ENCODE measurements at places on chromosomes 11 and 22.
A peak's percentile ranks its signal among the peaks of the same experiment; 100 is the strongest.

DNA sequence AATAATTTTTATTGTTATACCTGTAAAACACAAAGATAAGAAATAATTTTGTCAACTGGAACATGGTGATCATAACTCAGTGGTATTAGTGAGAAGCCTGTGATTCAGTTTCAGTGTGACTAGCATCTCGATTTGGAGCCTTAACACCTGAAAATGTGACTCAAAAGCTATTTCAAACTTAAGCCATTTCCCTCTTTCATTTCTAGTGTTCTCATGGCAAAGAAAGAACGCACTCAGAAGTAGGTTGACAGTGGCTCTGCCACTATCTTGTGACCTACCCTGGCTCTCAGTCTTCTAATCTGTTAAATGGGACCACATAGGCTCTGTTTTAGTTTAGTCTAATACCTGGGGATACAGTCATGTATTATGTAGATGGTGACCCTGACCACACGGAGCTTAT, 62.7 kb downstream of the ISX start:
- no peak for DNase-seq

- no peak for DNase-seq
Measured at GRCh38 chr22:28172892-28173670, 254.0 kb upstream of the PITPNB start.

DNA sequence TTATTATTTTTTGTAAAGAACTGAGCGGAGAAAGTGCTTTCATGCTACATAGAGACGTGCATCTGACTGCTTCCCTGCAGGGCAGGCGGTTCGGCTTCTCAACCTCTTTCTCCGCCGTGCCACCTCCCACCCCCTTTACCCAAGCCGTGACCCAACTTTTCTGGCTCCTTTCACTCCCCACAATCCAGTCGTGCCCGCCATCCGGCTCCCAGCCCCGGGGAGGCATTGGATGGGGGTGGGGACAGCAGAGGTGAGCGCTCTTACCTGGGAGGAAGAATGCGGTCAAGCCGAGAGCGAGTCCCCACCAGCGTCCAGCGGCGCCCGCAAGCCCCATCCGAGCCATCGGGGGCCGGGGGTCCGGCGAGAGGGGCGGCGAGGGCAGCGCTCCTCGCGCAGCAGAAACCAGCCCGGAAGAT, 781 bp downstream of the NECTIN1 start:
- DNase-seq, result no peak

DNA sequence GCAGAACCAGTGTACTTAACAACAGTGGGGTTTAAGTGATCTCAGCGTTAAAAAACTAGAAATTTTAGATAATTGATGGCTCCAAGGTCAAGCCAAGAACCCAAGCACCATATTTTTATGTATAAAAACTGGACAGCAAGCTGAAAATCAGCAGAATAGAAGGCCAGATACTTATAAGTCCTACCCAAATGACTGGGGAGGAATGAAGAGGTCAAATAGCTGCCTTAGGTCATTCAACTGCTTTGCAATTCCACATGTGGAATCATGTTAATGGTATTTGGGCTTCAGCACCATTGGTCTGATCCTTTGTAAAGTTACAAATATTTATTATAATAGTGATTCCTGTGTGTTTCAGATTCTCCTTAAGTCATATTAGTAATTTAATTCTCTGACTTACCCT, 108.4 kb downstream of the FAT3 start:
- peak; percentile 33 for DNase-seq

DNA sequence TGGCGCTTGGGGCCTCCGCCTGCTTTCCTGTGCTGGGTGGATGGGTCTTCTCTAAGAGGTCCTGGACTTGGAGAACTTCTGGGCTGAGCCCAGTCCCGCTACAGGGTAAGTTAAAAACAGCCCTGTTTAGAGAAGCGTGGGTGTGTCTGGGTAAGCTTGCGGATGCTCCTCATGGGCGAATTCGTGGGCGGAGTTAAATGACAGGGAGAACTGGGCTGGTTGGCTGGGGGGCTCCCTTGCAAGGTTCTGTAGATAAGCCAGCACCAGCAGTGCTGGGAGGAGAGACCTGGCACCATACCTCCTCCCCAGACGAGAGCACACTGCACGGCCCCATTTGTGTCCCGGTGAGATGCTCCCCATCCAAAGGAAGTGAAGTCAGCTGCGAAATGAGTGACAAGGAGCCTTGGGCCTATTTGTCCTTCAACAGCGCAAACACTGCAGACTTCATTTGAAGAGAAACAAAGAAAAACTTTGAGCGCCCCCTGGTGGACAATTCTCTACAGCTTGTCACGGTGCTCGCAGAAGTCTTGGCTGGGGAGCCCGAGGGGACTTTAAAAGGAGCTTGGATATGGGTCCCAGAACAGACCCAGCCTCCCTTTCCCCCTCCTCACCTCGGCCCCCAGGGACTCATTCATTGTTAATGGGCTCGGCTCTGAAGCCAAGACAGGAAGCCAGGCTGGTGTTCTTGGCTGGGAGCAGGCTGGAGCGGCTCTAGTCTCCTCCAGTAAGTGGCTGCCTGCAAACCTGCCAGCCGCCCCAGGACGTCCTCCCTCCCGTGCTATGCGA, 39.5 kb downstream of the TP53I11 start:
- DNase-seq, result peak; percentile 79

DNA sequence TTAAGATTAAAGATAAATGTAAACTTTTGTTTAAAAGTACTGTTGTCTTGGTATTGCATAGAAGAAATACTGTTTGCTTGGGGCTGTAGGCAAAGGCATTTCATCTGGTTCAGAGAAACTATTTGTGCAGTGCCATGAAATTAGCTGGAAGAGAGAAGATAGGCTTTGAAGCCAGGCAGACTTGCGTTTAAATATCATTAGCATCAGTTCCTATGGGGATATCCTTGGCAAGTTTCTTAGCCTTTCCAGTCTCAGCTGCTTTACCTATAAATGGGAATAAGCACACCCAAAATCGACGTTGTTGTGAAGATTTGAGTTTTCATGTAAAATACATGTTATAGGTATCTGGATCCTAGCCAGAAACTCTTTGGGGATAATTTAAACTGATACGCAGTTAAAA, 133.9 kb downstream of the FBXO7 start:
- no peak for DNase-seq

- DNase-seq, result no peak
Measured at GRCh38 chr11:95584589-95584988, 205.0 kb downstream of the FAM76B start.
